ENCODE measurements at places on chromosomes 12 and 14.

- DNase-seq: peak; percentile 75
Measured at GRCh38 chr14:53599221-53599945, 357.2 kb downstream of the BMP4 start.

GRCh38 chr12:107126796-107127481 lies 33.6 kb upstream of the CRY1 start:
- DNase-seq: peak; percentile 66

GRCh38 chr12:54602661-54603060 lies 14.2 kb upstream of the PPP1R1A start:
- no peak for DNase-seq

DNA sequence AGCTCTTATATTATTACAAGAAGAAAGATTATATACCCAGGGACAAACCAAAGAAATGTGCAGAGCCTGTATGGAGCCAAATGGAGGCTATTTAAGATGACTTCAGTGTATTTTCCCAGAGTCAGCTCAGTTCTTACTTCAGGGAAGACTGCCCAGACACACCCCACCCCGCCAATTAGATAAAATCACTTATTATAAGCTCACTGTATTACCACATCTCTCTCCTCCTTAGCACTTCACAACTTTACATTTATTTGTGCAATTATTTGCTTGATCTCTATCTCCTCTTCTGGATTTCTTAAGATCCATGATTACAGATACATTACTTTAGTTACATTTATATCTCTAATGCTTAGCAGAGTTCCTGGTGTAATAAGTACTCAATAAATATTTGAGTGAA lies 24.7 kb upstream of the WDR89 start:
- no peak for DNase-seq

GRCh38 chr12:120370343-120371243 lies 1.6 kb upstream of the MSI1 start:
- DNase-seq: no peak

DNA sequence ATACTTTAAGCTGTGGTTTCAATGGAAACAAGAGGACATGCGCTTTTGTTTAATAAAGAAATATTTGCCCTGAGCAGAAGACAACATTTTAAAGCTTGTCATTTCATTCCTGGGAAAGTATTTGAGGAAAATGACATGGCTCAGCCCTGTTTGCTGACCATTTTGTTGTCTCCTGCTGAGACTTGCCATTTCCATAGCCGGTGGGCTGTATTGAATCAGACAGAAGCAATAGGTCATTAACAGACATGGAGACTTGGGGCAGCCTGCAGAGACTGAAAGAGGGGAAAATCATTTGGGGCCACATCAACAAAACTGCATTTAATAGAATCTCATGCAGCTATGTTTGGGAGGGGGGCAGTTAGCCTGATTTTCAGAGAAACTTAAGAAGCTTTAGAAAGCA lies 443.0 kb downstream of the NPAS3 start:
- no peak for DNase-seq

DNA sequence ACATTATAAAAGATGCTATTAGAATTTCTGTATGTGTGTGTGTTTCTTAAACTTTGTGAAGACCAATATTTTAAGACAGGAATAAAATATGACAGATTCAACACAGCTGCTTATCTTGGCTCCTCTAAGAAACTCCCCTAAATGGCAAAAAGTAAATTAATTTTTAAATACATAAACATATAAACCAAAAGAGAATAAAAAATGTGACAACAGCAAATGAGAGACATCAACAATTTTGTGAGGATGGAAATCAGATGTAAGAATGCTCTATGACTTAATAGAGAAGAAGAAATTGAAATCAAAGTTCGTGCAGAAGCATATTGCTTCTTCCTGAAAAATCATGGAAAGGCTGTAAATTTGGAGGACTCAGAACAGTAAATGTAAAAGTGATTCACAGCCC lies 1083.8 kb downstream of the FLRT2 start:
- no peak for DNase-seq

GRCh38 chr12:78898416-78898815 lies 33.8 kb downstream of the SYT1 start:
- DNase-seq: peak; percentile 52

DNA sequence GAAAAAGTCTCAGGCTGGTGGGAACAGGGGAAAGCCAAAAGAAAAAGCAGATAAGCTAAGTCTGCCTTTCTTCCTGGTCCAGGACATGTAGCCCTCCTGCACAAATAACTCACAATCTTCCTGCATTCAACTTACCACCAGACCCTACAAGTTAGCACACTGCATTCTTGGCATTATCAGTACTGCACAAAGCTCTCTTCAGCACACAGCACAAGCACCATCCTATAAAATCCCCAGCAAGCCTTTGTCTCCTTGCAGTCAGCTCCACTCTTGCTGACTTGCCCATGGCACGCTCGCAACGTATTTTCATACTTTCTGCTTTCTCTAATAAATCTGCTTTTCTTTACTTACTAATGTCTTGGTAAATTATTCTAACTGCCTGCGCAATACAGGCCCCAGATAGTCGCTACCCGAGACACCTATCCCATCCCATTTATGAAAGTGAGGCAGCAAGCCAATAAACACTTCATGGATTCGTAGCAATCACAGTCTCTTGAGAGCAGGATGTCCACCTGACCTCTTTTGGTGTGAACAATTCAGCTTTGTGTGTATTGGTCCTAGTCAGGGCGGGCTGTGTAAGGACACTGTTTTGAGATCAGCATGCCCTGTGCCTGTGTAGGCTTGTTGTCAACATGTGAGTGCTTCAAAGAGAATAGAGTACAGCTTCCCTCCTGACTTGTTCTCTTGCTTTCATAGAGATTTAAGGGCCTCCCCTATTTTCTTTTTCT lies 49.0 kb downstream of the TMEM117 start:
- no peak for DNase-seq

GRCh38 chr12:109178532-109178931 lies 62.1 kb downstream of the ACACB start:
- no peak for DNase-seq

DNA sequence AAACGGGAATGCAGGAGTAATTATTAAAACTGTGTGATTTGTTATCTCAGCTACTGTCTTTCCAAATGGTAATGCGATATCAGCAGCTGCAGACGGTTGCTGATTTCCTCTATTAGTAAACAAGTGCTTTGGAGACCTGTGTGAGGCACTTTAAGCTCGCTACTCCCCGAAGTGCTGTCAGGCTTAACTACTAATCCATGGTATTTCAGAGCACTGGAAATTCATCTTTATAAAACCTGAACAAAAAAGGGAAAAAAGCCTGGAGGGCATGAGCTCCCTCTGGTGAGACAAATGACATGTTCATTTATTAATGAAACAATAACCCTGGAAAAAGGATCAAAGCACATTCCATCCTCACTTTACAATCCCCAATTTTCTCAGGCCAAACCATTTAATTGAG lies 143.6 kb upstream of the OTX2 start:
- no peak for DNase-seq

- DNase-seq: peak; percentile 26
Measured at GRCh38 chr14:95488376-95489213, 27.9 kb downstream of the SYNE3 start.

DNA sequence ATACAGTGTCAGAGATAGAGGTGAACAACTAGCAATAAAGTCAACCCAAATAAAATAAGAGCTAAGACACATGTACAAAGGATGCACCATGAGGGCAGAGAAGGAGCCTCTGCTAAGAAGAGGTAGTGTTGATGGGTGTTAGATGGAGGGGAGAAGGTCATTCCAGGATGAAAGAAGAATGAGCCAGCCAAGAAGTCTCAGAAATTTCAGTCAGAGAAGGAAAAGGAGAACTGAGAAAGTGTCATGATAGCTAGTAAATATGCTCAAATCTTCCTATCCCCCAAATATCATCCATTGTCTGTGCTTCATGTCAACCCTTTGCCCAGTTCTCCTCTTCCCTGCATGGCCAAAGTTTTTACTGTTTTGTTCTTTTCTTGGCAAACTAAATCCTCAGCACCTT lies 225.2 kb upstream of the BTG1 start:
- no peak for DNase-seq

GRCh38 chr14:36617824-36618223 lies 35.4 kb upstream of the NKX2-8 start:
- DNase-seq: no peak

DNA sequence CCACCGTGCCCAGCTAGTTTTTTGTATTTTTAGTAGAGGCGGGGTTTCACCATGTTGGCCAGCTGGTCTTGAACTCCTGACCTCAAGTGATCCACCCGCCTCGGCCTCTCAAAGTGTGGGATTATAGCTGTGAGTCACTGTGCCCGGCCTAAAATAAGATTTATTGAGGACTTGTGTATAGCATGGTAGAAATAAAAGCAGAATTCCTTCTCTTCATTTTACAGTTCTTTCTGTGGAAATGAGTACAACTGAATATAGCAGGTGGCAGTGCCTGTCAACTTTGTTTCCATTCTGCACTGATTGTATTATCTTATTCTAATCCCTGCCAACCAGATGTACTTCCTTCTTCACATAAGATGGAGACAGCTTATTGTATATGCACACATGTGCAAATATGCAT lies 41.0 kb downstream of the DIP2B start:
- DNase-seq: no peak

DNA sequence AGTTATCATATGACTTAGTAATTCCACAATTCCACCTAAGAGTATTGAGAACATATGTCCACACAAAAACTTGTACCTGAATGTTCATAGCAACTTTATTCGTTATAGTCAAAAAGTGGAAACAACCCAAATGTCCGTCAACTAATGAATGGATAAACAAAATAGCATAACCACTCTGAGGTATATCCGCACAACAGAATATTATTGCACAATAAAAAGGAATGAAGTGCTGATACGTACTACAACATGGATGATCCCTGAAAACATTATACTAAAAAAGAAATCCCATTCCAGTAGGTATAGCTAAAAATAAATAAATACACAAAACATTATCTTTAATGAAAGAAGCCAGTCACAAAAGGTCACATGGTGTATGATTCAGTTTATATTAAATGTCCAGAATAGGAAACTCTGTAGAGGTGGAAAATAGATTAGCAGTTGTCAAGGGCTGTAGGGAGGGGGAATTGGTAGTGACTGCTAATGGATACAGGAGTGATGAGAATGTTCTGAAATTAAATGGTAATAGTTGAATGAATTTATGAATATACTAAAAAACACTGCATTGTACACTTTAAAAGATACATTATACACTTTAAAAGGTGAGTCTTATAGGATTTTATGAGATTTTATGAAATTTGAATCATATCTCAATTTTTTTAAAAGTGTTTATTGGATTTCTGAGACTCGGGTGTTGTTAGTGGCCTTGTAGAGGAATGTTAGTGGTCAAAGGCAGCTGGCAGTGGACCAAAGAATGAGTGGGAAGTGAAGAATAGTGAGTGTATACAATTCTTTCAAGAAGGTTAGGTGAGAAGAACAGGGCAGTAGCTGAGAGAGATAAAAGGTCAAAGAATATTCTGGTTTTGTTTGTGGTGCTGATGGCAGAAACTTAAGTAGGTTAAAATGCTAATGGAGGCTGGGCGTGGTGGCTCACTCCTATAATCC lies 36.3 kb upstream of the BAZ1A start:
- no peak for DNase-seq

GRCh38 chr14:104702673-104703072 lies 13.3 kb downstream of the INF2 start:
- DNase-seq: no peak

DNA sequence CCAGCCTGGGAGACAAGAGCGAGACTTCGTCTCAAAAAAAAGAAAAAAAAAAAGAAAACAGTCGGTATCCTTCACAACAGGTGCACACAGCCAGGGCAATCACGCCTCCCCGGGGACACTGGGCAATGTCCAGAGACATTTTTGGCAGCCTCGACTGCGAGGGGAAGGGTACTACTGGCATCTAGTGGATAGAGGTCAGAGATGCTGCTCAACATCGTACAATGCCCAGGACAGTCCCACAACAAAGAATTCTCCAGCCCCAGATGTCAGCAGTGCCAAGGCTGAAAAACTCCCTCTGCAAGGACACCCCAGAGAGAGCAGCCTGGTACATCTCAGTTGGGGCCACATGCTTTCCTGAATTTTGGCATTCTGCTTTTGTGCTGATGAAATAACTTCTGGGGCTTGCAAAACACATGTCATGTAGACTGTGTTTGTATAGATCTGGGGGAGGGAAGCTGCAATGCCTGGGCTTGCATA lies 21.5 kb downstream of the ALDH2 start:
- DNase-seq: no peak

- DNase-seq: peak; percentile 4
Measured at GRCh38 chr14:70527501-70528105, 7.2 kb downstream of the ADAM20 start.

GRCh38 chr14:99241325-99242010 lies 30.5 kb downstream of the BCL11B start:
- DNase-seq: no peak

GRCh38 chr12:62640910-62641448 lies 174.4 kb downstream of the MON2 start:
- no peak for DNase-seq

GRCh38 chr12:18243238-18243637 lies 18.1 kb upstream of the PIK3C2G start:
- no peak for DNase-seq

- no peak for DNase-seq
Measured at GRCh38 chr14:54486685-54487084, 2.1 kb downstream of the GMFB start.

DNA sequence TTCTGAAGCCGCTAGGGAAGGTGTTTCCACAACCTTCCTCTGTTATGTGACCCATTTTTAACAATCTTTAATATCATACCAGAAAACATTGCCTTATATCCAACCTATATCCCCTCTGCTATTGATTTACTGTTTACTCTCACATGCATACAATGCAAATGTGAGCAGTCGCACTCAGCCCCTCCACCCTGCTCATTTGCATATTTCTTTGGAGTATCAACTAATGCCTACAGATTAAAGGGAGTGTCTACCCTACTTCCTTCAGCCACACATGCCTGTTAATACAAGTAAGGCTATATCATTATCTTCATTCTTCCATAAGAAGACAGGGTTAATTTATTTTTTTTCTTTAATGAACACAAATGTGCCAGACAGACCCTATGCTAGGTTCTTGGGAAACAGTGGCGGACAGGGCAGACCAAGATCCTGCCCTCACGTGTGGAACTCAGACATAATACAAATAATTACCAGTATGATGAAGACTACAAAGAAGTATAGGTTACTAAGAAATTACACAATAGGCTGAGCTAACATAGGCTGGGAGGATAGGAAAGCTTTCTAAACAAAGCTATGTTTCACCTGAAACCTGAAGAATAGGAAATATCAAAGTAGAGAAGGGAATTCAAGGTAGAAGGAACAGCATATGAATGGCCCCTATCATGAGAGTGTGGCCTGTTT lies 107.3 kb upstream of the MDM1 start:
- no peak for DNase-seq

- no peak for DNase-seq
Measured at GRCh38 chr14:103749452-103749851, 33.8 kb downstream of the ZFYVE21 start.
